ENCODE measurements at places on chromosomes 11 and 22. TPM values are rescaled to one million over a fixed set of nuclear protein-coding genes. Genes with fewer than 3 reads are reported as not detected.
A peak's percentile ranks its signal among the peaks of the same experiment; 100 is the strongest.

GRCh38 chr11:114889594-114890011, 211.3 kb downstream of the NXPE2 start:
- no peak for DNase-seq

DNA sequence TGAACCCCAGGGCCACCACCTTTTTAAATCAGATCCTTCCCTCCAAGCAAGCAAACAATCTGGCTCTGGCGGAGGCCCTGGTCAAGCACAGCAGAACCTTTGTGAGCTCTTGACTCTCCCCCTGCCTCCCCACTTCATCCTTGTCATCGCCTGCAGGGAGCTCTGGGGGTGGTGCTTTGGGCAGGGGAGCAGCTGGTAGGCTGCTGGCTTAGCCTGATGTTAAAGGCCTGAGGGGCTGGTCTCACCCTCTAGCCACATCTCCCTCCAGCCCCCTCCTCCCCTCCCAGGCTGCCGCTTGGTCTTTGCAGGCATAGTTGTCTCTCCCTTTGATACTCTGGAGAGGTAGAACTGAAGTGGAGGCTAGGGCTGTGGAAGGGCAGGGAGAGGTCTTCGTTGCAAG, 50.9 kb downstream of the THAP12 start:
- DNase-seq = no peak

- DNase-seq = no peak
Measured at GRCh38 chr11:45647786-45648185, 17.6 kb downstream of the CHST1 start.

DNA sequence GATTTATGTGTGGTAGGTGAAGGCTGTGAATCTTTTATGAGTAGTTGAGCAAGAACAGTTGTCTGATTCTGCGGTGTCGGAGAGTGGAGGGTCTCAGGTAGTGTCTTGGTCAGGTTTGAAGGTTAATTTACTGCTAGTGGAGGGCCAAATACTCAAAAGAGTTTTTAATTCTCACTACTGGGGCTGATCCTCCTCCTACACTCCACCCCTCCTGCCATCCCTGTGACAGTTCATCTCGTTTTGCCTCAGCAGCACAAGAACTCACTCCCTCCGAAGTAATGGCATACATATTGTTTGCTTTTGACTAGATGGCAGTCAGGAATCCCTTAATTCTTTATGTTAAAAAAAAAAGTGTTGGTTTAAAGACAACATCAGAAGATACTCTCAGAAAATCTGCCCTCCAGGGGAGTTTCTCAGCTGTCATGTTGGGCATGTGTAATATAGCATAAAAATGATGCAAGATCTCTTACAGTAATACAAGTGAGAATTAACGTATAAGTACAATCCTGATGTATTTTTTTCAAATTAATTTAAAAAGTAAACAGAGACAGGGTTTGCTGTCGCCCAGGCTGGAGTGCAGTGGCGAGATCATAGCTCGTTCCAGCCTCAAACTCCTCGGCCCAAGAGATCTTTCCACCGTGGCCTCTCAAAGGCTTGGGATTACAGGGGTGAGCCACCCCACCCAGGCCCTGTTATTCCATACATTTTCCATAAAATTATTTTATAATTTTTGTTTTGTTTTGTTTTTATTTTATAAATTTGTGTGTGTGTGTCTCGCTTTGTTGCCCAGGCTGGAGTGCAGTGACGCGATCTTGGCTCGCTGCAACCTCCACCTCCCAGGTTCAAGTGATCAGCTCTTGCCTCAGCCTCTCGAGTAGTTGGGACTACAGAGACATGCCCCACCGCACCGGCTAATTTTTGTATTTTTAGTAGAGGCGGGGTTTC, 1.3 kb downstream of the FAR1 start:
- DNase-seq = peak; percentile 42

- no peak for DNase-seq
Measured at GRCh38 chr11:19551457-19551856, 161.2 kb upstream of the NAV2 start.

GRCh38 chr11:57792060-57792541, 30.5 kb downstream of the CTNND1 start:
- DNase-seq = peak; percentile 44

- no peak for DNase-seq
Measured at GRCh38 chr22:44004104-44004460, 20.0 kb upstream of the PARVB start.

- peak; percentile 95 for DNase-seq
Measured at GRCh38 chr11:8597182-8597581, 3.2 kb upstream of the STK33 start.

GRCh38 chr11:58762284-58763119, 30.8 kb upstream of the GLYAT start:
- no peak for DNase-seq

DNA sequence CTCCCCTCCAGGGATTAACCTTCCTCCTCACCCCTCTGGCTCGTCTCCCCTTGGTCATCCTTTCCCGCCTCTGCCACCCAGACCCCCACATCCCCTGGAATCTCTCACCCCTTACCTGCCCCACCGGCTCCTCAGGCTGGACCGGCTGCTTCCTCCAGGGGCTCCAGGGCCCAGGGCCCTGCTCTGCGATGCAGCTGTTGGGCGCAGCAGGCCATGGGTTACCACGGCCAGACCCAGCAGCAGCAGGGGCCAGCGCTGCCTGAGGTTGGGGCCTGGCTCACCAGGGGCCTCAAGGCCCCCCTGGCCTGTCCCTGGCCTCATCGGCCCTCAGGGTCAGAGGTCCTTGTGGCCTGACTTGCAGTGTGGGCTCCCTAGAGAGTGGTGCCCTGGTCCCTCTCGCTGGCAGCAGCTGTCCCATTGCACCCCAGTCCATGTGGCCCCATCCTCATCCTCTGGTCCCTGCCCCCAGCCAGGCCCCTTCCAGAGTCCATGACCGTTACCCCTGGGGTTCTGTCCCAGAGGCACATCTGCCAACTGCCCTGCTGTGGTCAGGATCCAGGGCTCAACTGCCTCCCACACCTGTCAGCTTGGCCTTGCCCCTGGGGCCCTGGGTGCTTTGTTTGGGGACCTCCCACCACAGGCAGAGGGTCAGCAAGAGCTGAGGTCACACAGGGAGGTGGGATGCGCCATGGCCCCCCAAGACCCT, at the start of gene IGLL1:
TSS of gene IGLL1 (minus strand) at position 421 of the 706 bp plus-strand sequence. CDS start at position 321, 100 bp downstream.
- DNase-seq = no peak

DNA sequence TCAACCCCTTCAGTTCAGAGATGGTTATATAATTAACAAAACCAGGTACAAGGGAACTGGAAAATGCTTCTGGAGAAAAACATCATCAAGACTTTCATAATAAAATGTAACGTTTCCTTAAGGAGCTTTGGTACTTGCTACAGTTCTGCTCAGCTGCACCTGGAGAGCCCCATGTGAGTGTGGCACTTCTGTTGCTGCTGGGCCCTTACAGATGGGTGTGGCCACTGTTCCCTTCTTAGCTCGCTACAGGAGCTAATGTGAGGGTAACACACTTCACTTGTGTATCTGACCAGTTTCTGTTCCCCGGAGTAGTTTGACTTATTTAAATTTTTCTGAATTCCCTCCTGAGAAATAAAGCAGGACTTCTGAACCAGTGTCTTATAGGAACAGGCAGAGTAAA, 4.0 kb downstream of the POU2AF3 start:
- no peak for DNase-seq

- DNase-seq = no peak
Measured at GRCh38 chr11:59265735-59266134, 53.0 kb upstream of the MPEG1 start.

- no peak for DNase-seq
Measured at GRCh38 chr22:49633010-49633324, 194.7 kb downstream of the BRD1 start.

DNA sequence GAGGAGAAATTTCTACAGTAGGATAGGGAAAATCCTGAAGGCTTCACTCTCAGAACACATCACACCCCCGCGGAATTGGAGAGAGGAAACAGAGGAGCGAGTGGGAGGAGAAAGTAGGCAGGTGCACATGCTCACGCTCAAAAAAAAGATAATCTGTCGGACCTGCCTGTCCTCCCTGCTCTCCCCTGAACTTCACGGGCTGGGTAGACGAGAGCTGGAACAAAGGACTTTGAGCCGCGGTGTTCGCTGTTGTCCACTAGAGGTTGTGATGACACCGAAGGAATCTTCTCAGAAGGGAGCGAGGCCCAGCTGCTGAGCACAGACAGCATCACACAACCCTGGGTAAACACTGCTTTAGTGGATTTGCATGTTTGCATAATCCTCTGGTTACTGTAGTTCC, 5.0 kb downstream of the SEZ6L start:
- DNase-seq = no peak

DNA sequence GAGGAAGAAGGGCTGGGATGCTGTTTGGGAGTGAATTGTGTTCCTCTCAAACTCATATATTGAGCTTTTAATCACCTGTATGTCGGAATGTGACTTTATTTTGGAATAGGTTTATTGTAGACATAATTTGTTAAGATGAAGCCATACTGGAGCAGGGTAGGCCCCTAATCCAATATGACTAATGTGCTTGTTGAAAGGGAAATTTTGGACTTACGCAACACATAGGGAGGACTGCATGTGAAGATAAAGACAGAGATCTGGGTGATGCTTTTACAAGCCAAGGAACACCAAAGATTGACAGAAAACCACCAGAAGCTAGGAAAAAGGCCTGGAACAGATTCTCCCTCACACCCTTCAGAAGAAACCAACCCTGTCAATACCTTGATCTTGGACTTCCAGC, 43.2 kb upstream of the OVCH2 start:
- DNase-seq = peak; percentile 53

Gene GRM5
- total RNA-seq = under 0.01 TPM

Gene APLNR
- not detected for total RNA-seq

Gene NRXN2
- not detected for total RNA-seq

Gene MPZL3
- 81.4 TPM for total RNA-seq

Gene LDHAL6A
- not detected for total RNA-seq

Gene SLC22A9
- not detected for total RNA-seq

Gene GGT5
- total RNA-seq = not detected

Gene MFRP
- total RNA-seq = not detected

Gene OR6T1
- not detected for total RNA-seq

All from bronchial epithelial cell (primary cell).